Astrocyte of the spinal cord (primary cell): ENCODE measurements at places on chromosomes 5 and 9.

DNA sequence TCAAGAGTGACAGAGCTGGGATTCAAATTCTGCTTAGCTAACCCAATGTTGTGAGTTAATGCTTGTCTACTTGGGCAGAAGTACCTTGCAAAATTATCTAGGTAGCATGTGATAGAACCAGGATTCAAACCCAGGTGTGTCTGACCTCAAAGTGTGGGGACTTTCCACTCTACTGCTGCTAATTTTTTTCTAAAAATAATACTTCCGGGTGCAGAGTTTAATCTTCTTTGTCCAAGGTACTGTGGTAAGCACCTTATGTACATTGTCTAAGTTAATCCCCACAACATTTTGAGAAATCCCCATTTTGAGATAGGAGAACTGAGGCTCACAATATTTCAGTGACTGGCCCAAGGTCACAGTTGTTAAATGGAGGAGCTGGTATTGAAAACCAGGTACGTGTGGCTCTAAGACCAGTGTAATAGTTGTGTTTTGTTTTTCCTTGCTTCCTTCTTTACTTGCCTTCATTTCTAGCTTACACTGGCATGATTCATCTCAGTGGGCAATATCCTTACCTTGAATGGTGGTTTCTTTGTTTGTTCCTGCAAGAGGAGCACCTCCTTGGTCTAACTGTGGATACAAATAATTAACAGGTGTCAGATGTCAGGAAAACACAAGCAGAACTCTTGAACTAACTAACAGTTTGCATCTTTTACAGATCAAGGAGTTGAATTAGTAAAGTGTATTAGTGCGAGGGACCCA is 7.5 kb downstream of the ALDOB start:
- no peak for DNase-seq

DNA sequence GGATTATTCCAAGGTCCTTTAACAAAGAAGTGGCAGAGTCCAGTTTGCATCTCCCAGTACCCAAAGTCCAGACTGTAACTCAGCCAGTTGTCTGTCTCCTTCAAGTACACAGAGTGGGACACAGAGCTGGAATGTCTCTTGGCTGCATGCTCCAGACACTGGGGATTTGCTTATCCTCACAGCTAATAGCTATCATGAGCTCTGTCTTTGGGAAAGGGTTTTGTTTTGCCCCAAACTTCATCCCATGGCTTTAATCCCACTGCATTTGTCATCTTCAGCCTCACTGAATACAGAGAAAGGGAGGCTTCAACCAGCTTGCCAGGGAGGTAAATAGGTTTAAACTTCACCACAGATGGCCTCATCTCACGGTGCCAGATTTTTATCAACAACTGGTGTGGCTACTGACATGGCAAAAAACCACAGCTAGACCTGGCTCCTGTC is 412.2 kb upstream of the SLC24A2 start:
- DNase-seq, result no peak

DNA sequence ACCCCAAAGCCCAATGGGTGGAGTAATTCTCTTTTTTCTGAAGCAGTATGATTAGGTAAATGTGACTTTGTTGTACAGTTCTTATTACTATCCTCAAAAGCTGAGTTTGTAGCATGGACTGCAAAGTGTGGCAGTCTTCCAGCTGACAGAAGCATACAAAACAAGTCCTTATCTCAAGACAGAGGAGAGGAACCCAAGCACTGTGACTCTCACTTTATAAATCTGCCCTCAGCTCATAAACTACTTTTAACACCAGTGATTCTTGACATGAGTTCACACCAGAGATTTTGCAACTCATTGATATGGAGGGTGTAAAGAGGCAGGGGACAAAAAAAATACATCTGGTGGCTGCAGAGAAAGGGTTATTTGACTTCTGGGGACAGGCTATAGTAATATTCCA is 251.6 kb downstream of the NTRK2 start:
- DNase-seq, result no peak

DNA sequence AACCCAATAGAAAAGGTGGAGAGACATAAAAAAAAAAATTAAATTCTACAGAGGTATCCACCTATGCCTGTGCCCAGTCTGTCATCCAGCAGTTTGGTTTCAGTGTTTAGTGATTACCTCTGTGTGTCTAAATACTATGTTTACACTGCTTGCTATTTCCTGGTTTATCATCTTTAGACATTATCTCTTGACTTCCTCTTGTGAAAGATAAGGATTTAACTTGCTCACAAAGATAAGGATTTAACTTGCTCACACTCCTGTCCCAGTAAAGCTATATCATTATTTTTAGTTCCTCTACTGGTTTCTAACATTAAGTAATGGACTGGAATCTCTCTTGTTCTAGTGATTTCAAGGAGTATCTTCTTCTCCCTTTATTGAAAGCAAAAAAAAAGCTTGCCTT is 53.9 kb upstream of the ZFR start:
- no peak for DNase-seq

GRCh38 chr9:81289622-81290021 is 399.7 kb downstream of the TLE1 start:
- DNase-seq, result no peak

GRCh38 chr5:99817796-99818195 is 717.4 kb upstream of the FAM174A start:
- DNase-seq, result no peak

- DNase-seq, result no peak
Observed at GRCh38 chr5:135372654-135373381, 26.2 kb downstream of the MACROH2A1 start.

GRCh38 chr5:10279925-10280720 is 27.6 kb downstream of the CMBL start:
- no peak for DNase-seq

- DNase-seq, result no peak
Observed at GRCh38 chr9:69283003-69283402, 42.0 kb upstream of the ENTREP1 start.

GRCh38 chr9:8821910-8822666 is 1022.5 kb upstream of the DMAC1 start:
- peak; percentile 37 for DNase-seq

DNA sequence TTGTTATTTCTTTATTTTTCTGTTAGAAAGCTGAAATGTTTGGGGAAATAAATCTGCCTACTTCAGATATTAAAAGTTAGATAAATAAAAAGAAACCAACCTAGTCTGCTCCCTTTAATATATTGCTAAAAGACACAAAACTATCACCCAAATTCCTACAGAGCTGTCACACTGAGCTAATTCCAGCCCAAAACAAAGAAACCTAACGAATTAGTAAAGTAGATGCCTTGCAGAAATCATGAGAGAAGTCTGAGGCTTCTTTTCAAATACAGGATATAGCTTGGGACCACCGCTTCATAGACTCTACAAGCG is 122.2 kb upstream of the LMX1B start:
- no peak for DNase-seq

DNA sequence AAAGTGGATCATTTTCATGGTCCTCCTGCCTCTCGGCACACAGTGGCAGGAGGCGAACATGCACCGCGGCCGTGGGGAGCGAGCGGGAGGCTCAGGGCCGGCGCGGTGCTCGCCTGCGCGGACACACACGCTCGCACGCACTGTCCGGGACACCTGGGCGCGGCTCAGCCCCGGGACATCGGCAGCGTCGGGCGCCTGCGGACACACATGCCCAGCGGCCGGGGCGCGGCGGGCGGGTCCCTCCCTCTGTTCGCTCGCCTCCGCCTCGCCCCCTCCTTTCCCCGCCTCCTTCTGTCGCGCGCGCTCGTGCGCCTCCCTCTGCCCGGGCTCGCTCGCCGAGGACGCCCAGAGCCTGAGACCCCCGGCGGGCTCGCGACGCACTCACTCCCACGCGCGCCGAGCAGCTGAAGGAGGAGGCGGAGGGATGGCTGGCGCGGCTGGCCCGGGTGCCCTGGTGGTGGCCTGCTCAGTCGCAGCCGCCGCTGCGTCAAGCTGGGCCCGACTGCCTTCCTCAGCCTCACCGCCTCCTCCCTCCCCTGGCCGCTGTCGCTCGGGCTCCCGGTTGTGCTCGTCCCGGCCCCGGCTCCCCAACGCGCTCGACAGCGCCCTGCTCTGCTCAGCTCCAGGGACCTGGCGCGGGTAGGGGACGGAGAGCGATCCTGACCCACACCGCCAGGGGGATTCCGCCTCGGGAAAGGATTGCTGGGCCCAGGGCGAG is at the start of gene FRMD3:
FRMD3 (minus strand) TSS at position 230 of the 718 bp plus-strand sequence; CDS start at position 60, 170 bp downstream.
- DNase-seq, result peak; percentile 79

DNA sequence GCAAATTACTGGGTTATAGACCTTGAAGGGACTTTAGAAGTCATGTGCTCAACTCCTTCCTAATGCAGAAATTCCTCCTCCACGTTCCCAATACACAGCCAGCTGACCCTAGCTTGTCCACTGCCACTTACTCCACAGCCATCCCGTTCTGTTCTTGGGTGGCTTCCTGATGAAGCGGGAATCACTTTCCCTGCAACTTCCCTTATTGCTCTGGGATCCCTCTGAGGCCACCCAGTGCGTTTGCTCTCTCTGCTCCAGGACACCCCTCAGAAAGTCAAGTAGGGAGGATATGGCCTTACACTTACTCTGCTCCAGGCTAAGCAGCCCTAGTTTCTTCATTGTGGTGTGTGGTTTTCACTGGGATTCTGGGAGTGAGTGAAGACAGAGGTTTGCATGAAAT is 55.5 kb downstream of the GALNT12 start:
- no peak for DNase-seq

DNA sequence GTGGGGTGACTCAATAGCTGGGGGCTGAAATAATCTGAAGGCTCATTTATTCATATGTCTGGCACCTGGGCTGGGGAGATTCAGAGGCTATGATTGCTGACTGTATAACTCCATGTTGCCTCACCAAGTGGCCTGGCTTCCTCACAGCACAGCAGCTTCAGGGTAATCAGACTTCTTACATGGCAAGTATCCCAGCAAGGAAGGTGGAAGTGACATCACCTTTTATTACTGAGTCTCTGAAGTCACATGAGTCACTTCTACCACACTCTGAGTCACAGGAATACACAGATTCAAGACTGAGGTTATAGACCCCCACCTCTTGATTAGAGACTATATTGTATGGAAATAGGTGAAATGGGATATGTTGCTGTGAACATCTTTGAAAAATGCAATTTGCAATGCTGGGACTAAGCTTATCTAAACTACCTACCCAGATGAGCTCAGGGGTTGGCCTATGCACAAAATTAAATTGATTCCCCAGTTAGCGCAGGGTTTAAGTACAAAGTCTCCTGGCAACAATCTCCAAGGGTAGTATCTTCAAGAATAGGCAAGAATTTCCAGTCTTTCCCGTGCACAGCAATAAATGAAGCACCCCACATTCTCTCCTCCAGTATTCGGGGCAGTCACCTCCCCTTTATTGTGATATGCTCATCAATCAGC is 553.1 kb downstream of the LRRC70 start:
- DNase-seq, result peak; percentile 89

GRCh38 chr5:151672516-151672915 is 14.2 kb downstream of the SPARC start:
- no peak for DNase-seq

DNA sequence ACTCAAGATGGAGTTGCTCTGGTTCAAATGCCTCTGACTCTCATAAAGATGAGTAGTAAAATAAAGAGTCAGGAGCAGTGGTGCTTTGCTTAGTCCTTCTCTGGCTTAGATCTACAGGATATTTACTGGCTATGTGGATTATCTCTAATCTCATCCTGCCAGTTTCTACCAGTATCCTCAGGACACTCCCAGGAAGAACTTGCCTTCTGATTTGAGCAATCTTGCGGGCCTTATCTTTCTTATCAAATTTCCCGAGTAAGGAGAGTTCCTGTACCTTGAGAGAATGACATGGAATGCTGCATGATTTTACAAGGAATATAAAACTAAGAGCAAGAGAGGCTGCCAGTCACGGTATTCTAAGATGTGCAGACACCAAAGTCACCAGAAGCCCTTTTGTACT is 364.0 kb downstream of the ARHGEF28 start:
- DNase-seq, result no peak

- DNase-seq, result no peak
Observed at GRCh38 chr5:119626086-119626485, 3.3 kb upstream of the FAM170A start.

DNA sequence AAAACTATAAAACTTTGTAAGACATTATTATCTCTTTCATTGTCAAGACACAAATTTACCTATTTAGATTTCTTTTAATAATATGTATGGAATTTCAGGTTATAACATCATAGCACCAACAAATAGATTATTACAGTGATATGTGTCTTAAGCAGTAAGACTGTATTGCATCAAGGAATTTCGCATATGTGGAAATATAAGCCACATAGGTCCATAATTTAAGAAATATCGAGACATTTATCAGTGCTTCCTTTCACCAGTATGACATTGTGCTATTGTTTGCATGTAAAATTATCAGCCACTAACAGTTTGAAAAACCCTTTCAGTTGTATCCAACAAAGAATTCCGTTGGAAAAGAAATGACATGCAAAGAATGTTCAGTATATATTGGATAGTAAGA is 186.7 kb upstream of the RASA1 start:
- DNase-seq, result no peak

DNA sequence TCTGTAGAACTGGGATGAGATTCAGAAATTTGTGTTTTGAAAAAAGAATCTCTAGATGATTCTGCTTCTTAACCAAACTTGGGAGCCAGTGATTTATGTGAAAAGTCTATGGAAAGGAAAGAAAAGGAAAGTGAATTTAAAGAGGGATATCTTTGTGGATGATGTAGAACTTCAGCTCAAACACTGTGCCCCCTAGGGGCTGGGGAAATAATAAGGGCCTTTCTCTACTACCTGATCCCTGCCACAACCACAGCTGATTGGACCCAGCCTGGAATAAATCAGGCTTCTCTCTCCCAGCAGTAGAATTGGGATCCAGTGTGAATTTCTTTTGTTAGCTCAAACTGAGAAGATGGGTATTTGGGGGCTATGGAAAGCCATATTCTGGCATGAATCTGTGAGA is 155.0 kb downstream of the PRELID2 start:
- no peak for DNase-seq

DNA sequence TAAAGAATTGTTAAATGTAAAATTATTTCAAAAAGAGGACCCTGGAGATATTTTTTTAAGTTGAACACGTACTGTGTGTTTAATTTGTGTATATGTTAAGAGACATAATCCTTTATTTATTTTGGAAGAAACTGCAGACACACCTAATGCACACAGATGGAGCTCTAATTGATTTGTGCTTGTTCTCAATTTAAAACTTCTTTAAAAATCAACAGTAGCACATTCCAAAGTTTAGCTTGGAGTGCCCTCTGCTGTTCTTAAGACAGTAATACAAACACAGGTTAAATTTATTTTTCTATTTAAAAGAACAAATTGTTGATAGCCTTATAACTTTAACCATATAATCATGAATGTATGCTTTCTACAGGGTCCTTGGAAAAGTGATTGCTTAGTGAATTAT is 277.6 kb upstream of the ADAMTS16 start:
- DNase-seq, result peak; percentile 52

GRCh38 chr5:168348084-168348414 is 56.6 kb downstream of the WWC1 start:
- no peak for DNase-seq

DNA sequence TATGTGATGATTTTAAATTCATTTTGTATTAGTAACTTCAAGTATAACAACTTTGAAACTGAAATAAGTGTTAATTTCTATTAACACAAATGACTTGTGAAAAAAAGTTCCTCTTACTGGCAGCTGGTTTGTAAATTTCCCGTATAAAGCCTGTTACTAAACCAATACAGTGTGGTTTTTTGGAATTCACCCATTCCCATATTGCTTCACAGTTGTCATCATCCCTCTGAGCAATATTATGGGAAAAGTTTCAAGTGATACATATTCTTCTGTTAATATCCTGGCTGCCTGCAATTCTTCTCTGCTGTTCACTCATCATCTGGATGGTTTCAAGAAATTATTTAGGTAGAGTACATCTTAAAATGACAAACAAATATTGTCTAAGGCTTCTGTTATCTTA is 1185.1 kb upstream of the C9orf72 start:
- DNase-seq, result no peak
